Nephron progenitor cell (in vitro differentiated cells): ENCODE measurements at places on chromosomes 13 and 19.

DNA sequence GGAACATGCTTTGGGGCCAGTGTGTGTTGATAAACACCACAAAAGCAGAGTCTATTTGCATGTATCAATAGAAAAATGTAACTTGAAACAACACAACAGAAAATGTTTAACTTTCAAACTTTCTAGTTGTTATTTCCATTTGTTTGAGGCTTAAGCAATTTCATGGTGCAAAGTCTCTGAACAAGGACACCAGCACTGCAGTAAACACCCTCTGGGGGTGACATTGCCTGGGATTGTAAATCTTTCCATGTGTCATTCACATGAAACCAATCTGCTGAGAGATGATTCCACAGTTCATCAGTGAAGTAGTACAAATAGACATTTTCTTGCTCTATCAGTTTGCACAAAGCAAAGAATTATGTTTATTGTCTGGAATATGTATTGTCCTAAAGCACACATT, 124.5 kb downstream of the ITGBL1 start:
- H3K27me3 ChIP-seq, result peaks cover 5% of the 10 kb centered on the region
- H3K27ac ChIP-seq, result no peak overlapping the region
- DNase-seq, result no peak
- no peaks in the 10 kb centered on the region for H3K36me3 ChIP-seq
- peaks cover 36% of the 10 kb centered on the region for H3K4me1 ChIP-seq

GRCh38 chr13:87661471-87661870, 9.7 kb upstream of the SLITRK5 start:
- no peaks in the 10 kb centered on the region for H3K36me3 ChIP-seq
- H3K4me3 ChIP-seq, result no peak overlapping the region
- H3K4me1 ChIP-seq, result no peaks in the 10 kb centered on the region
- no peak for DNase-seq

GRCh38 chr13:74883834-74884233, 598.1 kb downstream of the TBC1D4 start:
- peaks cover 3% of the 10 kb centered on the region for H3K27me3 ChIP-seq
- H3K4me3 ChIP-seq, result no peak overlapping the region
- no peaks in the 10 kb centered on the region for H3K36me3 ChIP-seq
- no peak overlapping the region for H3K27ac ChIP-seq

DNA sequence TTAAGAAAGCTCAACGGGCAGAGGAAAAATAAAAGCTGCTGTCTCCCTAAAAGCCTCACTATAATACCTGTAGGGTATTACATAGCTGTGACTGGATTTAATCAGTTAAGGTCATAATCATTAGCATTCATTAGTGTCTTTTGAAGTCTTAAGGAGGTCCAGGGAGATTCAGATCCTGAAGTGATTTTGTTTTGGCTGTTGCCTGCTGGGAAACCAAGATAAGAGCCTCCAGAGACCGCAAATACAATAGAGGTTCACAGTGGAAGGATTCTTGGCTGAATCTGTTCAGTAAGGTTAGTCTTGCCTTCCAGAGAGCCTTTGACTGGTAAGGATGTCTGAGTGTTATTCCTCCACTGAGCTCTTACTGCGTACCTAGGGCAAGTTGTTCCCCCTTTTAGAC, 54.0 kb upstream of the TNFRSF19 start:
- H3K36me3 ChIP-seq, result no peaks in the 10 kb centered on the region
- peaks cover 6% of the 10 kb centered on the region for H3K27me3 ChIP-seq
- no peak overlapping the region for H3K27ac ChIP-seq
- H3K4me3 ChIP-seq, result no peak overlapping the region

DNA sequence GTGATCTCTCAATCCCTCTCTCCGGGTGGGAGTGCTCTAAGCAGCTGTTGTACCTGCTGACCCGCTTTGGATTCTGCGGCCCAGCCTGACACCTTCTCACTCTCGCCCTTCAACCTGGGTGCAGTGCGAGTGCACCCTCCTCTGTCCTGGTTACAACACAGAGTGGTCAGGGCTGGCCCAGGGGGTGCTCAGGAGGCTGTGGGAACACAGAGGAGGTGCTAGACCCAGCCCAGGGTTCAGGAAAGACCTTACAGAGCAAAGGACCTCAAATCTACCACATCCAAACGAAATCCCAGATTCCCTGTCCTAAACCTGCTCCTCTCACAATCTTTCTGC, 23.7 kb downstream of the ZNF175 start:
- peaks cover 20% of the 10 kb centered on the region for H3K4me1 ChIP-seq
- no peak overlapping the region for H3K27ac ChIP-seq
- H3K36me3 ChIP-seq, result peaks cover 13% of the 10 kb centered on the region
- DNase-seq, result no peak
- peak overlapping the region; percentile 93 for H3K4me3 ChIP-seq

GRCh38 chr13:22455036-22455435, 725.7 kb upstream of the SGCG start:
- no peak overlapping the region for H3K4me3 ChIP-seq
- H3K4me1 ChIP-seq, result peaks cover 32% of the 10 kb centered on the region
- no peak for DNase-seq
- H3K27me3 ChIP-seq, result peaks cover 3% of the 10 kb centered on the region
- no peak overlapping the region for H3K27ac ChIP-seq

GRCh38 chr13:66558506-66558905, 671.6 kb downstream of the PCDH9 start:
- DNase-seq, result no peak
- H3K36me3 ChIP-seq, result no peaks in the 10 kb centered on the region
- H3K4me1 ChIP-seq, result peaks cover 5% of the 10 kb centered on the region

GRCh38 chr13:48158915-48159314, 64.0 kb upstream of the MED4 start:
- H3K27ac ChIP-seq, result no peak overlapping the region
- DNase-seq, result no peak
- peaks cover 18% of the 10 kb centered on the region for H3K4me1 ChIP-seq
- H3K4me3 ChIP-seq, result no peak overlapping the region

- peaks cover 64% of the 10 kb centered on the region for H3K4me1 ChIP-seq
- H3K36me3 ChIP-seq, result peaks cover 5% of the 10 kb centered on the region
- H3K4me3 ChIP-seq, result no peak overlapping the region
- DNase-seq, result no peak
Observed at GRCh38 chr13:47144782-47145181, 247.9 kb upstream of the HTR2A start.

DNA sequence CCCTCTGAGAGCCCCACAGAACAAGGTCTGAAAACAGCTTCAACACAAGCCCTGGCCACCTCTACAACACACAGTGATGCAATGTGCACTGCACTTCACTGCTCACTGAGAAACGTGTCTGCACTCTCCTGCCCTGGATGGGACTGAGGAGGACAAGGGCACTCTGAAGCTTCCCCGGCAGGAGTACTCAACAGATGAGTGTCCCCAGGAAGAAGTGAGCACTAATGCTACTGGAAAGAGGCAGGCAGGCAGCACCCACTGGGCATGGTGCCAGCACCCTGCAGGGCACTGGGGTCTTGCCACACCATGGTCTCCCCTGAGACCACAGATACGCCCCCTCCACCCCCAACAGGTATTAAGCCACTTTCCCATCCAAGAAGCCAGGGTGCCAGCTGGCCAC, 17.7 kb upstream of the SLC35E1 start:
- DNase-seq, result no peak
- peaks cover 2% of the 10 kb centered on the region for H3K27me3 ChIP-seq
- no peak overlapping the region for H3K27ac ChIP-seq
- H3K36me3 ChIP-seq, result no peaks in the 10 kb centered on the region
- H3K4me3 ChIP-seq, result no peak overlapping the region

GRCh38 chr19:28644169-28644775, 568.7 kb downstream of the UQCRFS1 start:
- DNase-seq, result peak; percentile 34
- no peaks in the 10 kb centered on the region for H3K36me3 ChIP-seq
- H3K27ac ChIP-seq, result peak overlapping the region; percentile 39
- H3K4me3 ChIP-seq, result peak overlapping the region; percentile 19

DNA sequence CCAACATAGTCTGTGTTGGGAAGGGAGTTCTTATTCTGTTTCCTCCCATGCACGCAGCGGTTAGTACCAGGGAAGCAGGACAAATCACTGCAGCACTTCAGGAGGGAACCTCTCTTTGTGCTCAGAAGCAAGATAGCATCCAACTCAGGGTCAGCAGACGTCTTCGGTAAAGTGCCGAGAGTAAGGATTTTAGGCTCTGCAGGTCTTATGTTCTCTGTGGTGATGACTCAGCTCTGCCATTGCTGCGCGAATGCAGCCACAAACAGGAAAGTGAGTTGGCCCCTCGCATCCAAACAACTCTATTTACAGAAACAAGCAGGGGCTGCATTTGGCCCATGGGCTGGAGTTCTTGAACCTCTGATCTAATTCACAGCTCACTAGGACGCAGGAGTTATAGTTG, 122.1 kb upstream of the SPATA13 start:
- H3K4me3 ChIP-seq, result no peak overlapping the region
- peaks cover 14% of the 10 kb centered on the region for H3K4me1 ChIP-seq
- H3K27ac ChIP-seq, result peak overlapping the region; percentile 54
- DNase-seq, result no peak
